ENCODE measurements at places on chromosomes 16 and 17.

- no peak for DNase-seq
Measured at GRCh38 chr16:19488213-19488640, 33.7 kb downstream of the GDE1 start.

DNA sequence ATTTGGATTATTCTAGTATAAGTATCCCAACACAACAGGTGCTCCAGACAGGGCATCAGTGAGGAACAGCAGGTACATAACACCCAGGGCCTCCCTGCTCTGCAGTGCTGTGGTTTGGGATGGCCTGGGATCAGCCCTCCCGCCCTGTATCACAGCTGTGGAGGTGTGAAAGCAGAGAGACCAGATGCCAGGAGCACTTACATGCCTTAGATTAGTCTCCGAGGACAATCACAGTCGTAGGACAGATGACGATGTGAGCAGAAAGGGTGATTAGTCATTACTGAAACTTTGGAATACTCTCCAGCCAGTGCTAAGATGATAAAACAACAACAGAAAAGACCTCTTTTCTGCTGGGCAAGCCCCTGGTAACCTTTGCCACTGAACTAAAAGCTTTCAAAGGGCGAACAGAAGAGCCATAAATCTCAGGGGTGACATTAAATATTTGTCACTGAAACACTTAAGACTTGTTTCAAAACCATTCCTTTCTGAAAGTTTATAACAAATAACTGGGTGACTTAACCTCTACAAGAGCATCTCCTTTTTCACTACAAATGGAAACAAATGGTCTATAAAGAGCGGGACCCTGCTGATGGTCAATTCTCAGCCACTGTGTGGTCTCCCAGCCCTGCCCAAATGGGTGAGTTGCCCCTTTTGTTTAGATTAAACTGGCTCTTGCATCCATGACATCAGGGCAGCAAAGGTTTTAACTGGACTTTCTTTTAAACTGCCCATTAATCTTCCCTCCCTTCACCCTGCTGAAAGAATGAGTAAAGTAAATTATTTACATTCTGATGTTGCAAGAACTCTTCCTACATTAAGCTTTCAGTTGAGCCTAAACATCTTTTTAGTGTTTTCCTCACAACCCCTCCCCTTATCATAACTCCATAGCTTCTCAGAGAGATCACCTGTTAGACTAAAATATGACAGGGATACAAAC, 183.1 kb upstream of the COX10 start:
- no peak for DNase-seq

- DNase-seq: no peak
Measured at GRCh38 chr17:79864617-79865250, 25.5 kb upstream of the CBX4 start.

DNA sequence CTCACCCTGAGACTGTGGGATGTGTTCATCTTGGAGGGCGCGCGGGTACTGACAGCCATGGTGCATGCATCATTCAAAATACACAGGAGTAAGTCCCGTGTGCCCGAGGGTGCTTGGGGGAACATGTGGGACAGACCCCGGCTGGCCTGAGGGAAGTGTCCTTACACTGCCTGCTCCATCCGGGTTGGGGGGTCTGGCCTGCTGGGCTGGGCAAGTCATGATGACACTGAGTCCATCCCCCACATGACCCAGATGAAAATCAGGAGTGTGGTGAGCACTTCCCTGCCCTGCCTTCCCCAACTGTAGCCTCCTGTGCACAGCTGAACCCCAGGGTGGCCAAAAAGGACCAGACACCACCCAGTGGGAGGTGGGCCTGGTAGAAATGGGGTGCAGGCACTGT, 10.8 kb downstream of the TBC1D26 start:
- no peak for DNase-seq

- no peak for DNase-seq
Measured at GRCh38 chr17:60391471-60392041, 377 bp downstream of the USP32 start.

GRCh38 chr17:53570731-53571130, 252.0 kb upstream of the KIF2B start:
- DNase-seq: no peak

- no peak for DNase-seq
Measured at GRCh38 chr16:75837681-75838080, 111.4 kb upstream of the CPHXL start.

DNA sequence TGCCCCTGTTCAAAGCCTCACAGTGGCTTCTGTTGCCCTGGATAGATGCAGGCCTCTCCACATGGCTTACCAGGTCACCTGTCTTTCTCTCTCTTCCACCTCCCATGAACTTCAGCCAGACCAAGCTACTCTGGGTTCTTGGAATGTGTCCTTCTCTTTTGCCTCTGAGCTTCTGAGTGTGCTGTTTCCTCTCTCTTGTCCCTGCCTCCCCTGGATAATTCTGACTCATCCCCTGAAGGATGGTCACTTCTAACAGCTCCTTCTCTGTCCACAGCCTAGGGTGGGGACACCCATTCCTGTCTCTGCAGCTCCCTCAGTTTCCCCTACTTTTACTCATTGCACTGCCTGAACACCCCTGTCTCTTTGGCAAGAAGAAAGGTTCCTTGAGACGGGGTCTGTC, 2.9 kb downstream of the GUCY2D start:
- no peak for DNase-seq

GRCh38 chr16:12398029-12398682, 405.5 kb downstream of the CPPED1 start:
- DNase-seq: no peak

GRCh38 chr16:85502357-85502756, 110.8 kb upstream of the GSE1 start:
- no peak for DNase-seq

DNA sequence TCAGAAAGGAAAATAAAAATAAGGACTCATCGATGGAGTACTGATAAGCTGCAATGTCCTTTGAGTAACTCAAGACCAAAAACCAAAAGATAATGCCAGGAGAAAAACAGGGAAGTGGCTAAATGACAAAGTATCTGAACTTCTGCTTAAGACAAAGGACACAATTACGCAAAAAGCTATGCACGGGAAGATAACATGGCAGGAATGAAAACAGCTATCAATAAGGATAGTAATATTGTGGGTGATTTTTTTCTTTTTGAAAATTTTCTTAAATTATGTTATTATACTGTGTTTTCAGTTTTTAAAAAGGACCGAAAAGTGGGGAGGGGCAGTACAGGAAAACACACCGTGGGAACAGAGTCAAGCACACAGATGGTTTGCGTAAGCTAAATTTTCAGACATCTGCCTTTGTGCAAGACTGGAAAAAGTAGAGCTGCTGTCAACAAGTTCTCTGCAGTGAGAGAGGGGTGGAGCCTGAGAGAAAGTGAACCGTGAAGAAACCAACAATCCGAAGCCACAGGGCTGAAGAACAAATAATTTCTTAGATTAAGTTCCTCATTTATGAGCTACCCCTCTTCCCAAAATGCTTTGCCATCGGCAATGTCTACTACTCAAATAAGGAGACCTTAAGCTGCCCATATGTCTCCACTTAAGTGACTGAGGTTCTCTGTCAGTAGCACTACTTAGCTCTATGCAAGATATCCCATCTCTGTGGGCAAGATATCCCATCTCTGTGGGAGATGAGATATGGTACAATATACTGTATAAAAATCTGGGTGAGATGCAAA, 99.9 kb upstream of the CORO6 start:
- peak; percentile 16 for DNase-seq

DNA sequence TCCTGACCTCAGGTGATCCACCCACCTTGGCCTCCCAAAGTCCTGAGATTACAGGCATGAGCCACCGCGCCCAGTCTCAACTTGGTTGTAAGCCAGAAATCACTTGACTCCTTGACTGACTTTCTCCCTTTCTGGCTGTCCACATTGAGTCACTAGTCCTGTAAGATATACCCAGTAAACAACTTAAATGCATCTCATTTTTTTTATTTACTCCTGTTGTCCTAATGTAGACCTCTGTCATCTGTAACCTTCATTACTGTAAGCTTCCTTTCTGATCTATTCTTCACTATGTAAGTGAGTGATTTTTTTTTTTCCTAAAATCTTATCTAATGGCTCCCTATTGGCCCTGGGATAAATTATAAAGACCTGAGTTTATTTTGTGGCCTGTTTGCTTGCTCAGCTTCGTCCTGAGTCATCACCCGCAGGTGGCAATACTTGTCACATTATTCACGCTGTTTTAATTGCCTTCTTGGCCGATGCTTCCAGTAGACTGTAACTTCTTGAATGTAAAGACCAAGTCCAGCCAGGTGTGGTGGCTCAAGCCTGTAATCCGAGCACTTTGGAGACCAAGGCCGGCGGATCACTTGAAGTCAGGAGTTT, 41.0 kb downstream of the PAFAH1B1 start:
- no peak for DNase-seq

DNA sequence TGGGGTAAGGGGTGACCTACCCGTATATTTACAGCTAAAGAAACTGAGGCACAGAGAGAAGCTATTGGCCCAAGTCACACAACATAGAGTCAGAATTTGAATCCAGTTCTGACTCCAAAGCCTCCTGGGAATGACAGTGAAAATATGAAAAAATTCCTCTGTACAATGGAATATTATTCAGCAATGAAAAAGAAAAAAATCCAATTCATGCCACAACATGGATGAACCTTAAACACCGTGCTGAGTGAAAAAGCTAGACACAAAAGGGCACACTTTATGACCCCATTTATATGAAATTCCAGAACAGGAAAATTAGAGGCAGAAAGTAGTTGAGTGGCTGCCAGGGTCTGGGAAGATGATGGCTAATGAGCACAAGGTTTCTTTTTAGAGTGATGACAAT, 75.4 kb downstream of the LITAF start:
- DNase-seq: no peak

- DNase-seq: no peak
Measured at GRCh38 chr17:62791767-62792446, 16.2 kb downstream of the MARCHF10 start.

DNA sequence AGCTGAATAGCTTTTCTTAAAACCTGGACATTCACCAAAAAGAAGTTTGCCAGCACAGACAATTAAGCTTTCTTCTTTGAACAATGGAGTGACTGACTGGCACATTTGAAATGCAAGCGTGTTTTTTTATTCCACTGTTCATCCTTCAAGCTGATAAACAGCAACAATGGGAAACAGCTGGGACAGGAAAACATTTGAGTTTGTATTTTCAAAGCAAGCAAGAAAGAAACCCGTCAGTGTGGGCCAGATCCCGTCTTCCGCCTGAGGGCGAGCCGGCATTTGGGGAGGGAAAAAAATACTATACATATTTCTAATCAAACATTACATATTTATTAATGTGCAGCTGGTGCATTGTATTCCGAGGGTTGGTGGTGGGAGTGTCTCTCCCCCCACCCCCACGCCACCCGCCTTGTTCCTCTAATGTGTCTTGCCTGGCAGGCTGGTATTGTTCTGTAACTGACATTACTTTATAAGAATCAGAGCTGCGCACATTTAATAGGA, 94.3 kb downstream of the CYLD start:
- no peak for DNase-seq

DNA sequence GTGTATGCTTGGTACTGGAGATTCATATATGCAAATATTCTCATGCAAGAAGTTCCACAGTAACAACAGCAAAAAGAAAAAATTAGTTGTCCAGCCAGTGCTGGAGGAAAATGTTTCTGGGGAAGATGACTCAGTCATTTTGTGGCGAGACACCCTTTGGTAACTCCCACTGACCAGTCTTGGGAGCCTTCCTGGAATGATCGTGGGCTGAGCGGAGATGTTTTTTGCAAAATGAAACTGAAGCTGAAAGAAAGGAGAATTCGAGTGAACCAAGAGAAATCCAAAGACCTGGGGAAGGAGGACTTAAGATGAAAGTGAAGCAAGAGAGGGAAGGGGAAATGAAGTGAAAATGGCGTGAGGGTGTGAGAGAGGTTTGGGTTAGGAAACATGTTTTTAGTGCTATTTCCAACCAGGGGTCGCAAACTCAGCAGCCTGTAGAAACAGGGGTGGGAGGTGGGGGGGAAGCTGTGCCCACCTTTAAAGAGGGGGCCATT, 5.2 kb downstream of the ITPRIPL2 start:
- DNase-seq: peak; percentile 54

DNA sequence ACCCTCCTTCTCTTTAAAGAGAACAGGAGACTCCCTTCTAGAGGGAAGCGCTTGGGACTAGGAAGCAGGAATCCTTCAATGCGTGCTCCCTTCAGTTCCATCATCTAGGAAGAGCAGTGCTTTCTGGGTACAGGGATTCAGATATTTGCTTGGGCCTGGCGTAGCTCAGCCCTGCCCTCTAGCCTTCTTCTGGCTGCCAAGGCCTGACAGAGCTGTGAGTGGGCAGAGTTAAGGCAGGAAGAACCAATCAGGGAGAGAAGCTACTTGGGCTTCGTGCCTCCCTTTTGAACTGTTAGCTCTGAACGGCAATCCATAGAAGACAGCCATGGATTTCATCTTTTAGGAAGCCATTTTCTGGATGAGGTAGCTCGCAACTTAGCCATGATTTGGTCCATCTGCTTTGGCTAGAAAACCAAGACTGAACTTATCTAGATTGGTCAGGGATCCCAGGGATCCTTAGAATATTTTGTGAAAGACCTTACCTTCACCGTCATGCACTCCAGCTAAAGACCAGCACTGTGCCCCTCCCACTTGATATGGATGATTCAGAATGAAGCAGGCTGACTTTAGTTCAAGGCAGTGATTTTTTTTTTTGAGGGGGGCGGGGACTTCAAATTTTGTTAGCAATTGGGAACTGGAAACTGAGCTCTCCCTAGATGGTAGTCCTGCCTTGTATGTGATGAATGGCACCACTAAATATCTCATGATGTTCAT, 2.5 kb upstream of the CORO6 start:
- DNase-seq: no peak

GRCh38 chr17:80846932-80847331, 144.7 kb upstream of the CHMP6 start:
- DNase-seq: no peak

DNA sequence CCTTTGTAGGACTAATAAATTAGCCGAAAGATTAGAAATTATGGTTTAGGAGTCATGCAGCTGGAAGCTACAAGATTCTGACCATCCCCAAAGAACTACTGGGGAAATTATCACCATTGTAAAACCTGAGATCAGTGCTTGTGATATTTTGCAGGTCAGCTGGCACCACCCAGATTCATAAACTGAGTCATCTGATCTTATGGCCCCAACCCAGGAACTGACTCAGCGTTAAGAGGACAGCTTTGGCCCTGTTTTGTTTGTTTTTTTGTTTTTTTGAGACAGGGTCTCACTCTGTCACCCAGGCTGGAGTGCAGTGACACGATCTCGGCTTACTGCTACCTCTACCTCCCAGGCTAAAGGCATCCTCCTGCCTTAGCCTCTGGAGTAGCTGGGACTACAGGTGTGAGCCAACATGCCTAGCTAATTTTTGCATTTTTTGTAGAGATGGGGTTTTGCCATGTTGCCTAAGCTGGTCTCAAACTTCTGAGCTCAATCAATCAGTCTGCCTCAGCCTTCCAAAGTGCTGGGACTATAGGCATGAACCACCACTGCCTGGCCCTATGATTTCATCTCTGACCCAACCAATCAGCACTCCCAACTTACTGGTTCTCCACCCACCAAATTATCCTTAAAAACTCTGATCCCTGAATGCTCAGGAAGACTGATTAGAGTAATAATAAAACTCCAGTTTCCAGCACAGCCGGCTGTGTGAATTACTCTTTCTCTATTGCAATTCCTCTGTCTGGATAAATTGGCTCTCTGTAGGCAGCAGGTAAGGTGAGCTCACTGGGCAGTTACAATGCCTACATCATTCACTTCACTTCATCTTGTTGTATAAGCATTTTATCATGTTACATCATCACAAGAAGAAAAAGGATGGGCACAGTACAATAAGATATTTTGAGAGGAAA, 79.4 kb upstream of the KSR1 start:
- no peak for DNase-seq

- peak; percentile 41 for DNase-seq
Measured at GRCh38 chr16:79272141-79272577, 328.4 kb downstream of the MAF start.

Measured in CD4-positive, alpha-beta T cell (primary cell).